ENCODE measurements at places on chromosomes 16 and 17. TPM values are rescaled to one million over a fixed set of nuclear protein-coding genes. Genes with fewer than 3 reads are reported as not detected.

DNA sequence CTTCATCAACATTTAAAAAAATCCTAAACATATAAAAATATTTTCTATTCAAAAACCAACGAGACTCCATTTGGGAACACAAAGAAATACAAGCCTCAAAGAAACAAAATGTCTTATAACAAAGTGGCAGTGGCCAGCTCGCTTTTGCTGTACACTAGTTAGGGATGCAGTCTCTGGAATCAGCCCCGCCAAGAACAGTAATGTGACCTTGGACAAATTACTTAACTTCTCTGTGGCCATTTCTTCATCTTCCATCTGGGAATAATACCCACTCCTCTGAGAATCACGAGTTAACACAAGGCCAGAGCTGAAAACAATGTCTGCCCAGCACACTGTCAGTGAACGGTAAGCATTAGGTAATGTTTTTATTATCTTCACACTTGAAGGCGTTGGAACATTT, 5.6 kb downstream of the STAT5B start:
- no peak for DNase-seq
- H3K27me3 ChIP-seq, result no peaks in the 10 kb centered on the region
- no peaks in the 10 kb centered on the region for H3K36me3 ChIP-seq
- H3K27ac ChIP-seq, result no peak overlapping the region
- H3K4me3 ChIP-seq, result no peak overlapping the region
- H3K4me1 ChIP-seq, result peaks cover 9% of the 10 kb centered on the region

DNA sequence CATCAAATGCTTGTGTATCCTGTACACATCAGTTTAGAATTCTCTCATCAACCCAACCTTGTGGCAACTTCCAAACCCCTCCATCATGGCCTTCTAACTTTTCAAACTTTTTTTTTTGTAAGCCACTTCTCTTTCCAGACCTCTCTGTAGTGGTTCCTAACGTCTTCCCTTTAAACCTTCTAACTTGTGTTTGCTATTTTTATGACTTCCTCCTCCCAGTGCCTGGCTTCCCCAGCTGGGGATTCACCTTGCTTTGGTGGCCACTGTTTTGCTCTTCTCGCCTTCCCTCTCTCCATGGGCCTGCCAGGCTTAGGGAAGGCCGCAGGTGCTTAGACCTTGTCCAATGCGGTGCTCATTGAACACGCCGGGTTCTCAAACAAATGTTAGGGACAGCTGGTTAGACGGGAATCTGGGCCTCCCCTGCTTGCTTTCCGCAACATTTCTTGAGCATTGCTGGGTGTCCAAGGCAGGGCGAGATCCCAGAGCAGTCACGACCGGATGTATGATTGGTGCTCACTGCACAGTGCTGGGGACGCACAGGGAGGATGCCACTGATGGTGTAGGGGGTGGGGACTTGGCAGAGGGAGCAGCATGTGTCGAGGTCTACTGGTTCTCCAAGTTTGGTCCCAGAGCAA, 1.1 kb upstream of the XYLT2 start:
- DNase-seq, result peak; percentile 39
- H3K27ac ChIP-seq, result no peak overlapping the region
- H3K4me1 ChIP-seq, result peaks cover 2% of the 10 kb centered on the region

DNA sequence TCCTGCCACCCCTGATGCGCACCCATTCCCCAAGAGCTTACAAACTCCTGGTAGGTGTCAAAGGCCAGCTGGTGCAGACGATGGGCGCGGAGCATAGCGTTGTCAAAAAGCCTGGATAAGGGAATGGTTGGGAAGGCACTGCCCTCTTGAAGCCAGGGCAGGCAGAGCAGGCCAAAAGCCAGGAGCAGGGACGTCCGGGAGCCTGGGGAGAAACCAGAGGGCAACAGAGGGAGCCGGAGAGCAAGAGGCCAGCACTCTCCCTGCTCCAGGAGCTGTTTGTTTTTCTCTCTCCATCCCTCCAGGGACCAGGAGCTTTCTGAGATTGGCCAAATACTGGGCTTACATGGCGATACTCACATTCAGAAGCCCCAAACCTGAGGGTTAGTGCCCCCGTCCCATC, 334 bp downstream of the GH1 start:
- H3K4me3 ChIP-seq, result peak overlapping the region; percentile 32
- no peaks in the 10 kb centered on the region for H3K27me3 ChIP-seq
- H3K27ac ChIP-seq, result no peak overlapping the region
- peak; percentile 92 for DNase-seq
- H3K4me1 ChIP-seq, result peaks cover 3% of the 10 kb centered on the region

DNA sequence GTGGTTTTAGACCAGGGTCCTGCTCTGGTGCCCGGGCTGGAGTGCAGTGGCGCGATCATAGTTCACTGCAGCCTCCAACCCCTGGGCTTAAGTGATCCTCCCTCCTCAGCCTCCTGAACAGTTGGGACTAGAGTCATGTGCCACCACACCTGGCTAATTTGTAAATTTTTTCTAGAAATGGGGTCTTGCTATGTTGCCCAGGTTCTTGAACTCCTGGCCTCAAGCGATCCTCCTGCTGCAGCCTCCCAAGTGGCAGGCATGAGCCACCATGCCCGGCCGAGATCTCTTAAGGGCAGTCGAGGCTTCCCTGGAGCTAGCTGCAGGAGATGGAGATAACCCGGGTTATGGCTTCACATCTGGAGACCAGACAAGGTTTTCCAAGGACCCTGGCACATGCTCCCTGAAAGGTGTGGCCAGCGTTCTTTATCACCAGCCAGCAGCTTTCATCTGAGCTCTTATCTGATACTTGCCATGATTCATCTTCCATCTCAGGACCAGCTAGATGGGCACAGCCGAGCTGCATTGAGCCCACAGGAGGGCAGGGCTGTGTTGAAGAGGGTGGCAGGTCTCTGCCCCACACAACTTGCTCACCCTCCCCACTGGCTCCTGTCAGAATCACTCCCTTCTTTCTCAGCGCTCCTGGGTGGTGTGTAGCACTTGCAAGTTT, 28.6 kb downstream of the SCNN1B start:
- no peaks in the 10 kb centered on the region for H3K36me3 ChIP-seq
- DNase-seq, result no peak
- H3K27me3 ChIP-seq, result no peaks in the 10 kb centered on the region
- no peaks in the 10 kb centered on the region for H3K4me1 ChIP-seq
- no peak overlapping the region for H3K4me3 ChIP-seq

GRCh38 chr17:81148986-81149533, 16.2 kb upstream of the PVALEF start:
- H3K4me3 ChIP-seq, result no peak overlapping the region
- H3K27ac ChIP-seq, result no peak overlapping the region
- no peaks in the 10 kb centered on the region for H3K4me1 ChIP-seq
- no peaks in the 10 kb centered on the region for H3K27me3 ChIP-seq
- H3K36me3 ChIP-seq, result no peaks in the 10 kb centered on the region

GRCh38 chr17:6940186-6940649, 55.6 kb upstream of the ALOX12 start:
- H3K4me3 ChIP-seq, result no peak overlapping the region
- no peaks in the 10 kb centered on the region for H3K4me1 ChIP-seq
- H3K27ac ChIP-seq, result no peak overlapping the region
- no peaks in the 10 kb centered on the region for H3K27me3 ChIP-seq
- no peaks in the 10 kb centered on the region for H3K36me3 ChIP-seq

- no peaks in the 10 kb centered on the region for H3K4me1 ChIP-seq
- H3K27me3 ChIP-seq, result no peaks in the 10 kb centered on the region
- H3K27ac ChIP-seq, result no peak overlapping the region
- no peak for DNase-seq
- no peak overlapping the region for H3K4me3 ChIP-seq
- H3K36me3 ChIP-seq, result no peaks in the 10 kb centered on the region
Observed at GRCh38 chr16:88298833-88299745, 83.7 kb upstream of the ZNF469 start.

DNA sequence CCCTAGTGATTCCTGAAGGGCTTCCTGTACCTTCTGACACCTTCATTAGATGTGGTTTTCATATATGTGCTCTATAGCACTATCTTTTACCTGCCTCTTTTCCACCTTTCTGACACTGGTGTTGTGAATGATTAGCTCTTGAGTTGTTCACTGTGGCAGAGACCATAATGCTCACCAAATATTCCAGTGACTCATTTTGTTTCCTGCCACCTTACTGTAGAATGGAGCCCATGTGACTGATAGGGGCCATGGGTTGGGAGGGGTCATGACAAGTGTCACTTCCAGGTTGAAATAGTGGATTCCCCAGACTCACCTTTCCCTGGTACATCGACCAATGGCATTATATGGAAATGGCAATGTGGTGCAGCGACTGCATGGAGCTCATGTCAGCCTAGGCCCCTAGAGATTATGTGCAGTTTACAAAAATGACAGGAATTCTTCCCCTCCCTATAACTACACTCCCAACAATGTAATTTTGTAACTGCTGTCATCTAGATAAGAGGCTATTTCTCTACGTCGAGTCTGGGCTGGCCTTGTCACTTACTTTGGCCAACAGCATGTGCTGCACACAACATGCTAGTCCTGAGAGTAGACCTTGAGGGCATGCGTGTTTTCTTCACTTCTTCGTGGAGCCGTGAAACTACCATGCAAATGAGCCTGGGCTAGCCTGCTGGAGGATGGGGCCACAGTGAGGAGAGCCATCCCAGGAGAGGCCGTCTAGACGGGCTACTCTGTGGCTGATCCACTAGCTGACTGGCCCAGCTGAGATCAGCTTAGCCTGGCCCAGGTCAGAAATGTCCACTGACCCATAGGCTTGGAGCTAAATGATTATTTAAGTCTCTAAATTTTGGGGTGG, 409.5 kb downstream of the CA10 start:
- no peak overlapping the region for H3K27ac ChIP-seq
- no peak for DNase-seq
- H3K4me1 ChIP-seq, result peaks cover 3% of the 10 kb centered on the region

- DNase-seq, result no peak
- H3K36me3 ChIP-seq, result no peaks in the 10 kb centered on the region
- H3K4me3 ChIP-seq, result no peak overlapping the region
- H3K4me1 ChIP-seq, result no peaks in the 10 kb centered on the region
- H3K27ac ChIP-seq, result no peak overlapping the region
Observed at GRCh38 chr16:71214746-71215381, 15.7 kb downstream of the HYDIN start.

DNA sequence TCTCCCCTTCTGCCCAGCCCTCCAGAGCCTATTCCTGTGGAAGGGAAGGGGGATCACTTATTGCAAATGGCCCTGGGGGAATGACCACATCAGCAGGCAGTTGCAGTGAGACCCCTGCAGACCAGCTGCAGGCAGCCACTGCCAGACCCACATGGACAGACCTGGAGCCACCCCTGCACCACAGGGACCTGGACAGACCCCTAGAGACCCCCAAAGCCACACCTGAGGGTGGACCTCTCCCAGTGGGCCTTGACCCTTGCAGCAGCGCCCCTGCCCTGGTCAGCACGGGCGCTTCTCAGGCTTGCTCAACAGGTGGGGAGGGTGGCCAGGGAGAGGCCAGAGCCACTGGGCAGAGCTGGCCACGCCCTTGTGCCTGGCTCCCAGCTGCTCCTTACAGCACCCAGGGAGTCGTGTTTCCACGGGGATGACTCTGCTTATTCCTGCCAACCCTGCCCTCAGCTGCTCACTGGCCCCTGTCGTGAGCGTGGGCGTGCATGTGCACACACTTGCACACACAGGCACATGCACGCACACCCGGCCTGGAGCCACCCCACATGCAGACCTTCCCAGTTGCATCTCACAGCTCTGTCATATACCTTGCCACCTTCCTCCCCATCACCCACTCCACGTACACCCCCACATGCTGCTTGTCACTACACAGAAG, 1.3 kb upstream of the SCN4A start:
- no peak overlapping the region for H3K4me3 ChIP-seq
- H3K4me1 ChIP-seq, result no peaks in the 10 kb centered on the region
- H3K36me3 ChIP-seq, result no peaks in the 10 kb centered on the region

KRT20 gene
- not detected for total RNA-seq

TMIGD1 gene
- total RNA-seq, result not detected

PROCA1 gene
- 15.0 TPM for total RNA-seq

FOXK2 gene
- 72.0 TPM for total RNA-seq

PMFBP1 gene
- 1.6 TPM for total RNA-seq
